ENCODE measurements at places on chromosomes 12 and 14.

- DNase-seq, result peak; percentile 97
These were observed 74.3 kb downstream of the SRGAP1 start for GRCh38 chr12:63918800-63919300.

DNA sequence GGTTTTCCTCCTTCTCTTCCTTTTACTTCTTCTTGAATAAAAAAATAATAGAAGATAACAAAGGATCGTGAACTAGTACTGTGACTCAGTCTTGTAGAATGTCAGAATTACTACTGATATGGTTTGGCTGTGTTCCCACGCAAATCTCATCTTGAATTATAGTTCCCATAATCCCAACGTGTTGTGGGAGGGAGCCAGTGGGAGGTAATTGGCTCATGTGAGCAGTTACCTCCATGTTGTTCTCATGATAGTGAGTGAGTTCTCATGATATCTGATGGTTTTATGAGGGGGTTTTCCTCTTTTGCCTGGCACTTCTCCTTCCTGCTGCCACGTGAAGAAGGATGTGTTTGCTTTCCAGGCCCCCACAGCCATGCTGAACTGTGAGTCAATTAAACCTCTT lies 549.6 kb downstream of the DIO2 start:
- no peak for DNase-seq

GRCh38 chr14:49767571-49768300 lies at the start of gene KLHDC2:
Gene KLHDC2, plus strand, starts transcription at chr14:49768153. Its CDS starts 316 bp downstream, at chr14:49768469.
- DNase-seq, result peak; percentile 86

GRCh38 chr12:28618171-28618570 lies 427.9 kb downstream of the CCDC91 start:
- no peak for DNase-seq

DNA sequence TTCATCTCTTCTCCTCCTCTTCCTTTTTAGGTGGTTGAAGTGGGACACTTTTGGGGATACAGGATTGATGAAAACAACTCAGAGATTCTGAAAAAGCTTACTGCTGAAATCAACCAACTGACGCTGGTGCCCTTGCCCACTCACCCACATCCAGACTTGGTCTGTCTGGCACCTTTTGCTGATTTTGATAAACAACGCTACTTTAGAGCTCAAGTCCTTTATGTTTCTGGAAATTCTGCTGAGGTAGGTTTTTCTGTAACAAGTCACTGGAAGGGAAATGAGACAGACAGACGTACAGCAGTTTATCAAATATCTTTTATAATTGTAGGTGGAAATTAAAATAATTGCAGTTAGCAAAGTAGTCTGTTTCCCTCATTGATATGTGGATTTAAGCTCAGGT lies 60.0 kb upstream of the ASPG start:
- no peak for DNase-seq

DNA sequence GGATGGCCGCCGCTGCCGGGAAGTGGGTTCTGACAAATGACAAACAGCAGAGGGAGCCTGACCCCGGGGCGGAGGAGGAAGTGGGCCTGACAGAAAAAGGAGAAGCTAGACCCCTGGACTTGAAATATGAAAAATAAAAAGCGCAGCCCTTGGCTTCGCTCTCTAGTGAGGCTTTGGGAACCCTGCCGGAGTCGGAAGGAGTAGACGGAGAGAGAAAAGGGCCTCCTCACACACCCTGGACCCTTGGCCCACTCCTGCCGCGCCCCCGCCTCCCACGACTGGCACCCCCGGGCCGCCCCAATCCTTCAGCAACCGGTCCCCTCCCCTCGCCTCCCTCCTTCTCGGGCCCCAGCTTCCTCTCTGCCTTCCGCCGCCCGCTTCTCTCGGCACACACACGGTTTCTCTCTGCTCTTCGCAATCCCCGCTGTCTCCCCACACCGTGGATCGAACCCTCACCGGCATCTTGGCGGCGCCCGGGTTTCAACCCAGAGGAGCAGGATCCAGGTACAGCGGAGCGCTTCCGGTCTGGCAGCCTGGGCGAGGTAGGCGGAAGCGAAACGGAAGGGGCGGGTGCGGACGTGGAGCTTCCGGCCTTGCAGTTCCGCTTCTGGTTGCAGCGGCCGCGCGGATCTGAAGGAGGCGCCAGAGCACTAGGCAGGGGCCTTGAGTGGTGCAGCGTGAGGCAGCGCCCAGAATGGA lies at the start of gene ARPC3:
TSS of gene ARPC3 (minus strand) at position 539 of the 699 bp plus-strand sequence. CDS start at position 462, 77 bp downstream.
- DNase-seq, result peak; percentile 91

GRCh38 chr14:61296151-61296550 lies 15.0 kb upstream of the TMEM30B start:
- no peak for DNase-seq

DNA sequence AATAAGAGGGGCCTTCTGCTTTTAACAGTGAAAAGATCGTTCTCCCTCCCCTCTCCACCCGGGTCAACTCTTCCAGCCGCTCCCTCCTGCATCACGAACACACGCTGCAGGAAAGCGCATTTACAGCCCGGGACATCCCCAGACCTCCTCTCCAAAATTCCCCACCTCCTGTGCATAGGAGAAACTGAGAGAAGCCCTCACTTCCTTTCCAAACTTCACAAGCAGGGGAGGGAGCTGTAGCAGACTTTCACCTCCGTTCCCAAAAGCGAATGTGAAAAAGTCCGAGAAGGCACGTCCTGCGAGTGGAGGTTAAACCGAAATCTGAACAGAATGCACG lies 513 bp downstream of the BCAT1 start:
- DNase-seq, result peak; percentile 13

DNA sequence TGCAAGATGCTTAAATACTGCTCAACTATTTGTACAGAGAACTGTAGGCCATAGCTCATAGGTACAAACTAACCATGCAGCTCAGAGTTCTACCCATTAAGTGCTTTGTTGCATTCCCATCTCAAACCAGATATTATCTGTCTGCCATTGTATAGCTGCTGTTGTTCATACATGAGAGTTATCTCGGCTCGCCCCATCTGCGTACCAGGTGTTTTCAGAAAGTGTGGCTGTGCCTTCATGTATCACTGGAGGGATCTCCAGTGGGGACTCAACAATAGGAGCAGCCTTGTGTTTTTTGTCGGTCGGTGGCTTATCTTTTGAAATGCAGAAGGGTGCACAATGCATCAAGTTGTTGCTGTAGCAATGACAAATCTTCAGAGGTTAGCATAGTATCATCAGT lies 678.3 kb downstream of the RERGL start:
- DNase-seq, result no peak

GRCh38 chr14:31564194-31564593 lies 3.0 kb downstream of the NUBPL start:
- DNase-seq, result no peak

DNA sequence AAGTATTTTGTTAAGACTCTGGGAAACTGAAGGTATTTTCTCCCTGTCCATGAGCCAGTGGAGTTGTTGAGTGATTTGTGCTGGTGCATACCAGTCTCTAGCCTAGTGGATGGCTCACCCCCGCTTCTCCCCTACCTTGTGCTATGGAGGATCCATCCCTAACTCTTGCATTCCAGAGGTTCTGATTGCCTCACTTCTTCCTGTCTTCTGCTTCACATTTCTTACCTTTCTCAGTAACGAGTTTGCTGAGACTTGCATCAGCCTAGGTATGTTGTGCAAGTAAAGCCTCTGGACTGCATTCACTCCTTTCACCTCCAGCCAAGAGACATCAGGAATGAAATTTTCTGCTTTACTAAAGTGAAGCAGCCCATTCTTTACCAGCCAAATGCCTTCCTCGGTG lies 391.6 kb downstream of the ZFP36L1 start:
- DNase-seq, result peak; percentile 33

DNA sequence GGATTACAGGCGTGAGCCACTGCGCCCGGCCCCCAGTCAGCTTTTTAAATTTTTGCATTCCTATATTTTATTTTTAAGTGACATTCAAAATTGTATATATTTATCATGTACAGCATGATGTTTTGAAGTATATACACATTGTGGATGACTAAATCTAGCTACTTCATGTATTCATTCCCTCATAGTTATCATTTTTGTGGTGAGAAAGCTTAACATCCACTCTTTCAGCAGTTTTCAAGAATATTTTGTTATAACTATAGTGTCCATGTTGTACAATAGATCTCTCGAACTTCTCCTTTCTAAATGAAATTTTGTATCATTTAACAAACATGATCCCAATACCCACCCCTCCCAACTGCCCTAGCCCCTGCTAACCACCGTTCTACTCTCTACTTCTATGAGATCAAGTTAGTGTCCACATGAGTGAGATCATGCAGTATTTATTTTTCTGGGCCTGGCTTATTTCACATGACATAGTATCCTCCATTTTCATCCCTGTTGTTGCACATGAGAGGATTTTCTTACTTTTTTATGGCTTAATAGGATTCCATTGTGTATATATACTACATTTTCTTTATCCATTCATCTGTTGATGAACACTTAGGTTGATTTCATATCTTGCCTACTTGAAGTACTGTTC lies 8.8 kb upstream of the HEBP1 start:
- no peak for DNase-seq

DNA sequence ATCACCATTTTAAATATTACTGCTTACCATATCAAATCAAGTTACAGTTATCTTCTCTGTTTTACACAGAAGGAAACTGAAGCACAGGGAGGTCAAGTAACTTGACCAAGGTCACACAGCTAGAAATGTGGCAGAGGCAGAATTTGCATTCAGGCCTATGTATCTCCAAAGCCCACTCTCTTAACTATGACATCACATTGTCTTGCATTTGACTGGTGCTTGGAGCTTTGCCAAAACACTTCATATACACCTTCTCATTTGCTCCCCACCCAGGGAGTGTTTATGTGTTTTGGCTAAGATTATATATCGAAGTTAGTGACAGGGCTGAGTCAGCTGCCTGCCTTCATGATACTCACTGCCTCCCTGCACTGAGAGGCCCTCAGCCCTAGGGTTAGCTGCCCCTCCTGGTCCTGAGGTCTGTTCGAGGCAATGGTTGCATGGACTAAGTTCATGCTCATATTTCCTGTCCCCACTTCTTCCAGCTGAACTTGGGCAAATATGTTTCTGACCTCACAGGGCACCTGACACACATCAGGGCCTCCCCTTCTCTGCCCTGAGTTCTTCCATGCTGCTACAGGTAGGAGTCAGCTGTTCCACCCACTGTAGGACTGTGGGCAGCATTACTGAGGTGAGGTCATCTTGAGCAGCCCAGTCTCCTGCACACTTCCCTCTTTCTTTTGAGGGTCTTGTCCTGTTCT lies 1.8 kb downstream of the GALNT6 start:
- no peak for DNase-seq

GRCh38 chr14:87409393-87409792 lies 583.6 kb downstream of the GALC start:
- DNase-seq, result no peak

DNA sequence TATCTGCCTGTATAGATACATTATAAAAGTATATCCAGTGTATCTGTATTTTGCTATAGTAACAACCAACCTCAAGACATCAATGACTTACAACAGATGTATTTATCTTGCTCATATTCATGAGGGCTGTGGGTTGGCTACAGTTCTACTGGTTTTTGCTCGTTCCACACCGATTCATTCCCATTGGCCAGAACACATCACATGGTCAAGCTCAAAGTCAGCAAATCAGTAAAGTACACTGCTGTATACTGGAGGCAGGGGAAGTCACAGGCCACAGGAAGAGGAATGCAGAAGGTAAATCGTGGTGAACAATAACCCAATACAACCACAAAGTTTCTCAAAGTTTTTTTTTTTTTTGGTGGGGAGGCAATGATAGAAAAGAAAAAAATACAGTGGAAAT lies 180.0 kb upstream of the CDKN3 start:
- no peak for DNase-seq
